Stimulated activated CD4-positive, alpha-beta T cell treated with anti-CD3 and anti-CD28 coated beads, Interleukin-4, amount 100 ng/mL, for 1 hour (primary cell): ENCODE measurements at places on chromosomes 2 and 18.

GRCh38 chr2:84880645-84881521 lies at the start of gene TRABD2A:
Gene TRABD2A, minus strand, starts transcription at chr2:84881084. Its CDS starts 45 bp downstream, at chr2:84881039.
- DNase-seq: peak; percentile 60

- DNase-seq: no peak
These were observed 3.6 kb downstream of the IGFBP2 start for GRCh38 chr2:216636551-216637450.

DNA sequence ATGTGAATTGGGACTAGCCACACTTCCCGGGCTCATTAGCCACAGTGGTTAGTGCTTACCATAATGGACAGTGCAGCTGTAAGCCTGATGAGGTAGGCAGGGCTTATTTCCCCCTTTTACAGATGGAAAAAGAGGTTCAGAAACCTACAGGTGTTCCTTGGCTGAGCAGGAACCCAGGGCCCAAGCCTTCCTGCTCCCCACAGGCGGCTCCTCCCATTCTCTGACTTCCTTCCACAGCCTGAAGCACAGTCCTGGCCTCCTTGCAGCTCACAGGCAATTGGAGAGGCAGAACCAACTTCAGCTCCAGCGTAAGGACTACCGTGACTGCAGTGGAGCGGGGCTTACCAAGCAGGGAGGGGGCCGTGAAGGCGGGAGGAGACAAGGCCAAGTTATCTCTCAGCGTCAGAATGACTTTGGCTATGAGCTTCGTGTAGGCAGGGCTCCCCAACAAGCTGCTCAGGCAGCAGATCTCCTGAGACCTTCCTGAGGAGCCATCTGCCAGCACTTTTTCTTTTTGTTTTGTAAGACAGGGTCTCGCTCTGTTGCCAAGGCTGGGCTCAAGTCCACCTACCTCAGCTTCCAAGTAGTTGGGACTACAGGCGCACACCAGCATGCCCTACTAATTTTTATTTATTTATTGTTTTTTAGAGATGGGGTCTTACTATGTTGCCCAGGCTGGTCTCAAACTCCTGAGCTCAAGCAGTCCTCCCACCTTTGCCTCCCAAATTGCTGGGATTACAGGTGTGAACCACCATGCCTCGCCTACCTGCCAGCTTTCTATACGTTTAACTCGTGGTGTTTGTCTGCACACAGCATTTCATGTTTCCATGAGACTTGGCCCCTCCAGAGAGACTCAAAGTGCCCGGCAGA lies 34.2 kb upstream of the NT5DC4 start:
- no peak for DNase-seq

- DNase-seq: no peak
These were observed 82.7 kb downstream of the LTBP1 start for GRCh38 chr2:33029459-33029858.

DNA sequence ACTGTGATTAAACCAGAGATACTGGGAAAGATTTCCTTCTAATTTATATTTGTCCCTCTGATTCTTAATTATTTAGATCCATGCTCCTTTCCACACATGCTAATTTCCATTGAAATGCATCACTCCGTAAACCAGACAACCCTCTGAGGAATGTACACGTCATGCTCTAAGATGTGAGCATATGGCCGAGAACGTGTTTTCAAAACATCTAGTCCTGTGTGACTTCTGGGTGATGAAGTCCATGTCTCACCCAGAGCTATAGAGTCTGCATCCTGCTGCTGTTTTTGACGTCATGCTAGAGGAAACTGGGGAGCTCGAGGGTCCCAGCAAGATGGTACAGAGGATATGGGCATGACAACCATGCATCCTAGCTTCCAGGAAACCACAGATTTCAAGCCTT lies 53.6 kb downstream of the CAPN13 start:
- no peak for DNase-seq

DNA sequence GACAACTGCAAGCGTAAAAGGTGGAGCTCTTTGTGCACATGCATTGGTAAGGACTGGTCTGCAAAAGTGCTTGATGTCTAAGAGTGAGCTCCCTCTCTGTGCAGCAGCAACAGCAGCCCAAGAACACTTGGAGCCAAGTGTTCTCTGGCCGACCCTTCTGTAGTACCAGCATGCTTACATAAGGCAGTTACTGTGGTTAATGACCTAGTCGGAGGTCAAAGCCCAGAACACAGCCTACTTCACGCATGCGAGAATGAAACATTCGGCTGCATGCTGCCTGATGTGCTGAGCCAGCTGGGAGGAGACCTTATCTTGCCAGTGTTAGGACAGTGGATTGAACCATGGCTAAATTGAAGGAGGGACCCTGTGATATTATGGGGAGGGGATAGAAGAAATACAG lies 21.3 kb downstream of the NCAPH start:
- DNase-seq: no peak

DNA sequence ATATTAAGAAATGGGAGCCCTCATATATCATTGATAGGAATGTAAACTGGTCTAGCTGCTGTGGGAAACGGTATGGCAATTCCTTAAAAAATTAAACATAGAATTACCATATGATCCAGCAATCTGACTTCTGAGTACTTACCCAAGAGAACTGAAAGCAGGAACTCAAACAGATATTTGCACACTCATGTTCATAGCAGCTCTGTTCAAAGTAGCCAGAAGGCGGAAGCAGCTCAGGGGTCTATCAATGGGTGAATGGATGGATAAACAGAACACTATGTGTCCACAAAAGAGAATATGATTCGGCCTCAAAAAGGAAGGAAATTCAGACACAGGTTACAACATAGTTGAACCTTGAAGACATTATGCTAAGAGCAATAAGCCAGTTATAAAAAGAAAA lies 135.7 kb upstream of the NDUFV2 start:
- no peak for DNase-seq

- no peak for DNase-seq
These were observed 18.6 kb upstream of the ACOXL start for GRCh38 chr2:110713513-110714362.

- no peak for DNase-seq
These were observed 273.6 kb downstream of the SETBP1 start for GRCh38 chr18:44954257-44954656.

DNA sequence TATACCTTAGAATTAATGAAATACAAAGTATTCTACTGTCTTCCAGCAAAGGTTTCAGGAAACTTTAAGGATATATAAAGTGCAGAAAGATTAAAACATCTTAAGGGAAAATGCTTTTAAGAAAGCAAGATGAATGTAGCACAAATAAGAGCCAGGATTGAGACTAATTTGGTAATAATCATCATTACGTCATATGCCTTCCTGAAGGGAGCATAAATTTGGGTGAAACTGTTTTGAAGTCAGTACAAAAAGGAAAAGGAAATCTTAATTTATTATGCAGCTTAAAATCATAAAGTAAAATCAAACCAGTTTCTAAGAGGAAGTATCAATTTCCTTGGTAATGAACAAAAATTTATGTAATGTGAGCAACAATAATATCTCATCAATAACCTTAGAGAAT lies 221.7 kb downstream of the CTNNA2 start:
- DNase-seq: no peak

GRCh38 chr2:15259356-15259756 lies 301.8 kb downstream of the NBAS start:
- no peak for DNase-seq
